ENCODE measurements at places on chromosomes 4 and X.

DNA sequence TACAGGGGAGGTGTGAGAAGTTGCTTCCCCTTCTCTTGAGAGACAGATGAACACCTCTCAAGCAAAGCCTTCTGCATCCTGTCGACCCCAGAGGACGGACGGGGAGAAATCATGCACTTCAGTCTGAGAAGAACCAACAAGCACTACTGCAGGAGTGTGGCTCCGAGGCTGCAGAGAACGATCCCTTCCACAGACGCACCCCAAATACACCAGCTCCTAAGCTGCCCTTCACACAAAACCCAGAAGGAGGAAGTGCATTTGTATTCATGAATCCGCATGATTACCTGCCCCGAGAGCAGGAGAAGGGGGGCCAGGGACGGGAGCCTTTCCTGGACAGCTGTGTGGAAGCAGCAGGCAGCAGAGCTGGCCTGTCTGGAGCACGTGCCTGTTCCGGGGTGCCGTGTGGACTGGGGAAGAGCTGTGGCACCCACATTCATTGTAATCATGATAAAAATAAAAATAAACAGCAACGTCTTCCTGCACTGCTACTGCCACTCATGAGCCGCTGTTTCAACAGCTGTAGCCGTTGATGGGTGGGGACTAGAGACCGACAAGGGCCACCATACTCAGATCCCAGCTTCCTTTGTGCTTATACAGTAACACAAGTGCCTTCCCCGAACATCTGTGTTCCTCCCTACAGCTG lies 42.9 kb downstream of the ACSL1 start:
- DNase-seq = no peak

- DNase-seq = no peak
These were observed 21.1 kb downstream of the ACOX3 start for GRCh38 chr4:8419222-8420041.

DNA sequence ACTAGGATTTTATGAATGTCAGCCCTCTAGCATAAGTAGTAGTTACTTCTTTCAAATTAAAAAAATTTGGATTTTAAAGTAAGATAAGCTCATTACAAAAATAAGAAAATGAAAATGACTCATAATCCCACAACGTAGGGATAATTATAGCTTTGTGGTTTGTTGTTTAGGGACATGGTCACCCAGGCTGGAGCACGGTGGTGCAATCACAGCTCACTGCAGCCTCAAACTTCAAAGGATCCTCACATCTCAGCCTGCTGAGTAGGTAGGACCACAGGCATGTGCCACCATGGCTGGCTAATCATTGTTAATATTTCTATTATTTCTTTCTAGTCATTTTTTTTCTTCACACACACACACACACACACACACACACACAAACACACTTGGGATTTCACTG lies 57.6 kb downstream of the PLAC1 start:
- no peak for DNase-seq

DNA sequence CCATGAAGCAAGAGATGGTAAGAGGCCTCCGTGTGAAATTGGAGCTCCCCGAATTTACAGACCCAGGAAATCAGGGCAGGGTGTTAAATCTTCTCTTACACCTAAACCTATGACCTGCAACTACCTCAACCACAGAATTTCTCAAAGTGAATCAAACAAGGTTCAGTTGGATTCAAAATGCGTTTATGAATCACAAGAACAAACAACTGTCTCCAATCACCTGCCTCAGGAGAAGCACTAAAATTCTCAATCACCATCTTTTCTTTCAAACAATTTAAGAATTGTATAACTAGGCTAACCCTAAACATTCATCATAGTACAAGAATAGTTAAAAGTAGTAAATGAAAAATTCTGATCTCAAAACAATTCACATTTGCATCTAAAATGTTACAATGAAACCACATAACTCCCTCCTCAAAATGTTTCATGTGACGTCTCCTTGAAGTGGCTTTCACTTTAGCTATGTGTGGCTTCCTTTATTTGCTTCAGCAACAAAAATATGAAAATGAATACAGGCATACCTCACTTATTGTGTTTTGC lies 19.2 kb downstream of the PPP3CA start:
- DNase-seq = no peak

GRCh38 chr4:145679991-145680455 lies at the start of gene C4orf51:
Gene C4orf51 (plus strand): TSS chr4:145680146. CDS start chr4:145680204, 58 bp downstream.
- no peak for DNase-seq

GRCh38 chr4:88439161-88439760 lies 17.7 kb upstream of the HERC5 start:
- DNase-seq = no peak

- DNase-seq = no peak
These were observed 467.4 kb downstream of the BCOR start for GRCh38 chrX:39630344-39630743.

- DNase-seq = no peak
These were observed 45.5 kb downstream of the SRPX start for GRCh38 chrX:38175139-38175538.

- DNase-seq = no peak
These were observed 21.4 kb upstream of the SMIM14 start for GRCh38 chr4:39660045-39660444.

DNA sequence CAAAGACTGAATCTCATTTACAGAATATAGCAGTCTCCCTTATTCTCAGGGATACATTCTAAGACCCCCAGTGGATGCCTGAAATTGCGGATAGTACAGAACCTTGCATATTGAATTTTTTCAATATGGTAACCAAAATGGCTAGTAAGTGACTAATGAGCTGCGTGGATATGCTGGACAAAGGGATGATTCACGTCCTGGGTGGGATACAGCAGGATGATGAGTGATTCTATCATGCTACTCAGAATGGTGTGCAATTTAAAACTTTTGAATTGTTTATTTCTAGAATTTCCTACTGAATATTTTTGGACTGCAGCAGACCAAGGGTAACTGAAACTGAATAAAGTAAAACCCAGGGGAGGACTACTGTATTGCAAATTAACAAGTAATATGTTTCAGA lies 66.7 kb downstream of the STAG2 start:
- DNase-seq = no peak

DNA sequence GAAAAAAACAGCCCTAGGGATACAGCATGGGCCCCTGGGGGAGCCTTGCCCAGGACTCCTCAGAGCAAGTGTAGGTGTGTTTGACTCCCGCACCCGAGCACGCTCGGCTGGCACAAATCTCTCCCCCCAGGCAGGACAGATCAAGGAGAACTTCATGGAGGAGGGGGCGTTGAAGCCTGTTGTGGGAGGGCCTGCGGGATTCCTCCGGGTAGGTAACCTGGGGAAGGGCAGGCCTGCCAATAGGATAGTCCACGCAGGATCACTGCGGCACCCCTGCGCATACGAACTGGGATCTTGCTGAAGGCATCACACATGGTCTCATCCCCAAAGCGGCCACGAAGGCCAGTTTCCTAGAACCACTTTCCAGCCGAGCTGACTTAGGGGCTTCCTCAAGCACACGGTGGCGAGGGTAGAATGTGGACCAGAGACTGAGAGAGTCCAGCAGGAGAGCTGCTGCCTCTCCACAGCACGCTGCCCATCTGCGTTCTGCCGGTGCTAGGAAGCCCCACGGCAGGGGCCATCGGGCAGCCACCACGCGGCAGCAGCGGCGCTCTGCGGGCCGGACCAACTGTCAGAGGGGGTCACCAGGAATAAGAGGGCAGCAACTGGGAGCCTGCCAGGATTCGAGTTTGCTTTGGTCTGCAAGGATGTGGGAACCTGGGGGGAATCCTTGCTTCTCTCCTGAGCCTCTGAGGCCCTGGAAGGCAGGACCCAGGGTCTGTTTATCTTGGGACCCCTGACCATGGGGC lies 56.8 kb downstream of the WFS1 start:
- DNase-seq = no peak

DNA sequence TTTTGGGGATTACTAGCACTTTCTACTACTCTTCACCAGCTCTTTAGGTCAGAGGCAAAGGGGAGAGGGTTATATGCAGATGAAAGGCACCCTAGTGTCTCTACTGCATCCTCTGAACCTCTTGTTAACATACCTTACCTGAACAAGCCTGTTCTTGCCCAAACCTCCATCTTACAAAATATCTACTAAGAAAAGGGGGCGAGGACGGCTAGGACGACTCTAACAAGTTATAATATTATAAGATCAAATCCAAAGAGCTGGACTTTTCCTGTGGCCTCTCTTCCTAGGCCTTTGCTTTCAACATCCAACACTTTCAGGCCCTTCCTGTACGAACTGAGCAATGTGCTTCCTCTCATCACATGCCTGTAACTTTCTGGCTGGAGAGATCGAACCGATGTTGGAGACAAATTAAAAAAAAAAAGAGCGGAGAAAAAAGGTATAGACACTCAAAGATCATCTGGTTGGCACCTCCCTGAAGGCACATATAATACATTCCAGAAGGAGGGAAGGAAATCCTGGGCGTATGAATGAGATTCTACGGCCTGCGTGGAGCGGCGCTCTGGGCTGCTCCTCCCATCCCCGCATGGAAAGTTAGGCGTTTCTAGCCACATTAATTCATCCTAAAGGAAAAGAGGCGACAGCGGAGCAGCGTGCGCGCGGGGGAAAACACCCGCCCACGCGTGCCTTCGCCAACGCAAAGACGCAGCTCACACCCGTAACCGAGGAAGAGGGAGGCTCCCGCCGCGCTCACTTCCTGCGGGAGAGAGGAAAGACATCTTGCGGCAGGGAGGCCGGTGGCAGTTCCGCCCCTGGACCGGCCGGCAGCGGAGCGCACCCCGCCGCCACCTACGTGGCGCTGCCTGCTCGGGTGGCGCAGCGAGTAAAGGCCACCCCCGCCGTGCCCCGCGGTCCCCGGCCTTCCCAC lies 808 bp downstream of the PRDM5 start:
- no peak for DNase-seq

GRCh38 chrX:13472975-13473374 lies 96.4 kb upstream of the EGFL6 start:
- no peak for DNase-seq

GRCh38 chr4:183499389-183499788 lies 5.5 kb upstream of the ING2 start:
- no peak for DNase-seq

- no peak for DNase-seq
These were observed 111.2 kb upstream of the TBC1D9 start for GRCh38 chr4:140867356-140867755.

DNA sequence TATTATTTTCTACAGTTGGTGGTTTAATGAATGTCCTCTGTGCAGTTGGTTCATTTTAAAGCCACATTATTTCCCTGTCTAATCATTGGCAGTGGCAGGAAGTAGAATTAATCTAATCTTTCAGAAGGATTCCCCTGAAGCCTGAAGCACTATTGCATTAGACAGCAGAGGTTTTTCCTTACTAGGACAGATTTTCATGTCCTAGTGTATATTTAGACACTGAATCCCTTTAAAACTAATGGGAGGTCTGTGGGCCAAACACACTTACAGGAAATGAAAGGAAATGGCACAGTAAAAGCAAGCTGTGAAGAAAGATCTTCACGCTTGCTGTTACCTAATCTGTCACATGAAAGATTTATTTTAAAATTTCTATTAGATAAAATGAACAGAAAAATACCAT lies 165.2 kb downstream of the SLC39A8 start:
- no peak for DNase-seq

GRCh38 chrX:25012433-25012735 lies 3.4 kb downstream of the ARX start:
- DNase-seq = no peak

DNA sequence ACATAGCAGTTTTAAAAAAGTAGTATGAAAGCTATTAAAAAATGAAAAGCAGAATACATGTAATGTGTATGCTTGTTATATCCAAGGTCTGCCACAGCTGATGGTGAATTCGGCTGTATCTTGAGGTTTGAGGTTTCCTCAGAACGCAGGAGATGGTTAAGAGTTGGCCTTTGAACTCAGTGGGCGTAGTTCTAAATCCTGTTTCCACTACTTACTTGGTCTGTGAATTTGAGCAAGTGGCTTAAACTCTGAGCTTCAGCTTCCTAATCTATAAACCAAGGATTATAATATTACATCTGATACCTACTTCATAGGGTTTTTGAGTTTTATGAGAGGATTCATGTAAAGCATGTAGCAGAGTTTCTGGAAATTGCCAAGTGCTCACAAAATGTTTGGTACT lies 125.2 kb downstream of the STIM2 start:
- DNase-seq = no peak

DNA sequence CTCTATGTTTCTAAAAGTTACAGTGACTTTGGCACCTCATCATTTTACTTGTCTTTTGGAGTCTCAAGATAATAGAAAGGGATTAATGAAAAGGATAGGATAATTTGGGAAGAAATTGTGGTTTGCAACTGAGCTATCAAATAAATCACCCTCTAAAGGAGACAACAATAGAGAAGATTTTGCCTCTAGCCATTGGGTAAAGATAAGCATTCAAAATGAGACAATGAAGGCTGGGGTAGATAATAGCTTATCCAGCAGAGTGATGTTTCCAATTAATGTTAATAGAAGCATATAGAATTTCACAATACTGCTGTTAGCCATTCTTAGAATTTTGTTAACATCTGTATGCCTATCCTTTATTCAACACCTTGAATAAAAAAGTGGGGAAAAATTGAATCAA lies 1177.6 kb downstream of the ADGRL3 start:
- no peak for DNase-seq

GRCh38 chrX:11470250-11470974 lies 177.2 kb downstream of the AMELX start:
- no peak for DNase-seq

- no peak for DNase-seq
These were observed 14.4 kb upstream of the PGRMC2 start for GRCh38 chr4:128301979-128302378.
